ENCODE measurements at places on chromosomes 1 and 21.

DNA sequence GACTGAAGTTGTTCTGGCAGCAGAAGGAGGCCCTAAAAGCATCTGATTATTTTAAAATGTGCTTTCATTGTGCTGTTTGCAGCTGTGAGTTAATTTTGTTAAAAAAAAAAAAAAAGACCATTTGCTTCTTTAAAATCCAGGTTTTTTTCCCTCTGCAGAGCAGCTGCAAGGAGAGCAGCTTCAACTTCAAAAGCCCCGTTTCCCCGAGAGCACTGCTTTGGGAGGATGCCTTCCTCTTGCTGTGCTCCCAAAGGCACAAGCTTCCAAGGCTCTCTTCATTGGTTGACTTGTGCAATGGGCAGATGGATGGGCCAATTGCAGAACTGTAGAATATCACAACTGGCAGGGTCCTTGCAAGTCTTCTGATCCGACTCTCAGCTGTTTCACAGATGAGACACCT lies 459.2 kb upstream of the PKN2 start:
- DNase-seq: no peak

DNA sequence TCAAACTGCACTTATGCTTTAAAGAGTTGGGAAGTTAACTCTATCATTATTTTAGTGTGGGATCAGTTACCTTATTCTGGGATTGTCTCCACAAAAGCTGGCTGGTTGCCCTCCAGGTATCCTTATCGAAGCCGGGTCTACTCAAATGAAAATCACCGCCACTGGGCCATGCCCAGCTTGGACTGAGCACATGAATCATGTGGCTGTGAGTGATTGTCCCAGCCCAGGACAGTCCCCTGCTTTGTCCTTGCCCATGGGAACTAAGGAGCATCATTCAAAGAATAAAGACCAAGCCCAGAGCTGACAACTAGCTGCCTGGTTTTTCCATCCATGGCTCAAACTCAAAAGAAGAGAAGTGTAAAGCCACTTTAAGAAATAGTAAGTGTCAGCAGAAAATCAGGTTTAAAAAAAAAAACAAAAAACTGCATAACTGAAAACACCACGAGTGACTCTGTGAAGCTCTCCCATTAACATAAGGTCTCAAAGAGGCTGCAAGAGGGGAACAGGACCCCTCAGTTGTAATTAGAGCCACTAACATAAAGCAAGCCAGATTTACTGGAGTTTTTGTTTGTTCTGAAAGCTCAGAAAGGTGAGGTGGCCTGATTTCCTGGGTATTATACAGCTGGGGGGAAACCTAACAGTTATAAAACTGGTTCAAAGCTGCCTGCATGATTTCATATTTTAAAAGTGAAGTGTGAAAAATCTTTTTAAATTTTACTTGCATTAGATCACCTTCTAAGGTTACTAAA lies 91.5 kb downstream of the KIF14 start:
- DNase-seq: no peak

DNA sequence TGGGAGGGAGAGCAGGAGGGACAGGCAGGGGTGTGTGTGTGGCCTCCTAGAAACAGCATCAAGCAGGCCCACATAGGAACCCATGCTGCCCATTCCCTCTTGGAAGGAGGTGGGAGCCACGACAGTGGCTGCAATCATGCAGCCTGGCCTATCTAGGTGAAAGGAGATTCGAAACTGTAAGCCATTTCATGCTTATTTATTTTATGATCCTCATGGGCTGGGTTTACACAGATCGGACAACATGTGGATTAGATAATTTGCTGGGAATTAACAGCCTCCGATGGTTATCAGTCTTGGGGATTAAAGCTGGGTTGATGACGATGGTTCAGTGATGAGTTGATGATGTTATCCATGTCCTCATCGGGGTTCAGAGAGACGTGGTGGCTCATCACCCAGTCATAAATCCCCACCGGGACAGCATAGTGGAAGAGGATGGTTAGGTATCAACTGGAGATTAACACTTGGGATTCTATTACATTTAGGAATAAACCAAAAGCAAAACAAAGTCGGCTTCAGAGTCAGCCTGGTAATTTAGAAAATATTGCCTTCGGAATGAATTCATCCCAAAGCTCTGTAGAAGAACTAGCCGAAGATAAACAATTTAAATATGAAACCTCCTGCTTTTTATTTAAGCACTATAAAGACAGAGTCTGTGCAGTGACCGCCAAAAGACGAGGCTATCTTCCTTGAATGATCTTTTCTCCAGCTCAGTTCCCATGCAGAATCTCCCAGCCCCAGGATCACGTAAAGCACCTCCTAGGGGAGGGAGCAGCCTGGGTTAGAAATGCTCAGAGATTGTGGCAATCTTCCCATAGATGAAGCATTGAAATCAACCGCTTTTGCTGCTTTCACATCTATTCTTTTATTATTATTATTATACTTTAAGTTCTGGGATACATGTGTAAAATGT lies 252.8 kb downstream of the FOXD2 start:
- no peak for DNase-seq

DNA sequence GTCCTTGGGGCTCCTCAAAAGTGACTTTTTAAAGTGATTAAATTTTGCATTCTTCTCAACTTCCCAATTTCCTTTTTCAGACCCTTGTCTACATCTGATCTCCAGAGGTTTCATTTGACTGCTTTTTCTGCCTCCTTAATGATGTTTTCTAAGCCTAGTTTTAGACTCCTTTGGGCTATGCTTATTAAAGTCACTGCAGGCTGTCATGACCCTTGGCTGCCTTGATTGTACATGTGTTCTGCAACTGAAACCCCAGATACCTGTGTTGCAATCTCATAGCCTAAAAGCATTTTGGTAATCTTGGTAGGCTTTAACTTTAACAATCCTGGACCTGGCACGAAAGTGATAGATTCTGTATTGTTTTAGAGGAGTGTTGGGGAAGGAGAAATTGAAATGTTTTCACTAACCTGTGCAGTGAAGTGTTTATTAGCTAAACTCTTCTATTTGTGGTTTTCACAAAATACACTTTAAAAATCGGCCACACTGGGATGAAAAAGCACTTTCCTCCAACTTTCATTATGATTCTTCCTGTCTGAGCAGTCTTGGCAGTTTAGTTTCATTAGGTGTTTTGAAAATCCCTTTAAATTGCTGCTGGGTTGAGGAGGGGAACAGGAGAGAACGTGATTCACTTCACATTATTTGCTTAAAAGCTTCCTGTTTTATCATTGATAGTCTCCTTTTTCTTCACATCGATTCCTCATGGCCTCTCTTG lies 4.9 kb downstream of the MACO1 start:
- peak; percentile 43 for DNase-seq

GRCh38 chr1:179950651-179951050 lies 4.0 kb upstream of the CEP350 start:
- DNase-seq: no peak

DNA sequence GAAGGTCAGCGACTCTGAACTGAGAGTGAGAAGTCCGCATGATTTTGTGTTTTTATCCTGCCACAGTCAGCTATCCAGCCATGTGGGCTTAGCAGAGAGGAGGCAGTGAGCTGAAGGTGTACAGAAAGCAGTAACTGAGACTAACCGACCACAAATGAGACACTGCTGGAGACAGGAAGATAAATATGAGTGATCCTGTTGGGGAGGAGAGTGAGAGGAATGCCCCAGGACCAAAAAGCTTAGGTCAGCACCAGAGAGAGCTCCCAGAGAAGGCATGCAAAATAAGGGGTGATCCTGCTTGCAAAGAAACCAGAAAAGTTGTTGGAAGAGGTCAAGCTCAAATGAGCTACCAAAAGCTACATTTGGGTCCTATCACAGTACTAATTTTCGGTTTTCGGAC lies 63.7 kb downstream of the HLCS start:
- DNase-seq: peak; percentile 47

DNA sequence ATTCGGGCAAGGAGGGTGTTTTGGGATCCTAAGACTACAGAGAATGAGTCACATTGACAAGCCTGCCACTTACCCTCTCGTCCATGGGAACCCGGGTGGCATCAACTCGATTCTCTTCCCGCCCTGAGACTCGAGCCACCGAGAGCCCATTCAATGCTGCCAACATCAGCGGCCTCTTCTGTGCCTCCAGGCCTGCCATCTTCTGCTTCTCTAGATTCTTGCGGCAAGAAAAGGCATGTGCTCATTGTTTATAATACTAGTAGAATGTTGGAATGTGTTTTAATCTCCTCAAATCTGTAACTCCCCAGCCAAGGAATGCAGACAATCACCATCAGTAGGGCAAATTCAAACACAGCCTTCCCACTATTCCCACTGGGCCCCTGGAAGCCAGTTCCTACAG lies 96.9 kb downstream of the SMYD2 start:
- peak; percentile 74 for DNase-seq

GRCh38 chr1:42936309-42937078 lies 22.2 kb downstream of the SLC2A1 start:
- DNase-seq: peak; percentile 42

GRCh38 chr21:46163380-46163779 lies 8.0 kb upstream of the FTCD start:
- no peak for DNase-seq

DNA sequence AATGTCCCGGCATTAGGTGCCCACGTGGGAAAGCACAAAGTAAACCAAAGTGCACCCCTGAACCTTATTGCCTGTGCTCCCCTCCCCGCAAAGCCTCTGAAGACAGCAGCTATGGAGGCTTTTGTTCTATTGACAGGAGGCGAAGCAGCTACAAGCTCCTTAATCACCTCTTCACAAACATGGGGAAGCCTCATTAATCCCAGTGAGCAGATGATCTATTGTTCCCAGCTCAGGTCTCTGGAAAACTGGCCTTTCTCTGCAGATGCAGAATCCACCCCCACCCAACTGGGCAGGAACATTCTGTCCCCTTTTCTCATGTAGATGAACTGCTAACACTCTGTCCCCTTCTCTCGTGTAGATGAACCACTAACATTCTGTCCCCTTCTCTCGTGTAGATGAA lies 190.5 kb upstream of the CSF3R start:
- DNase-seq: no peak

DNA sequence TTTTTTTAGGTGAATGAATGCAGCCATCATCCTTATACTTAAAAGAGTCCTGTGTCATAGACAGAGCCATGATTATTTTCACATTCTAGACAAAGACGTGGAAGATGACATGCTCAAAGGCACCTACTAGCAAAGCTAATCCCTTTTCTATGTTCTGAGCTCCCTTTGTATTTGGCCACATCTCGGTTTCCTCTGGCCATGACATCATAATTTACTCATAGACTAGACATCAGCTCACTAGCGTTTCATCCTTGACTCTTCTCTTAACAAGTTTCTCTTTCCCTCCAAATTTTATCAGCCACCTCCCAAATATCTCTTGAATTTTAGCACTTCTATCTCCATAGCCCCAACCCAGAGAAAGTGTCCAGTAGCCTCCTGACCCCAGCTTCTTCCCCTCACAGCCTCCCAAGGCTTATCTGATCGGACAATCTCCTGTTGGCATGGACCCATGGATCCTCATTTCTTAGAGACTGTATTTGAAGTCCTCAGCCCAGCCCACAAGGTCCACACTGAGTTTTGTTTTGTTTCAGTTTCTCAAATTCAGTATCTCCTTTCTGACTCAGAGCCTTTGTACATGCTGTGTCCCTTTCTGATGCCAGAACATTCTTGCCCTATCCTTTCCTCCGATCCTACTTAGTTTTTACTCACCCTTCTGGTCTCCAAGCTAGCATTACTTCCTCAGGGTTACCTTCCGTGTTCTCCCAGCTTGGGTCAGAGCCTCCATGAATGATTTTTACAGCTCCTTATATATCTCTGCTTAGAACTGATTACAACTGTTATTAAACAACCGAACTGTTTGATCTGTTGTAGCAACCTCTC lies 33.0 kb upstream of the EPS8L3 start:
- peak; percentile 77 for DNase-seq

DNA sequence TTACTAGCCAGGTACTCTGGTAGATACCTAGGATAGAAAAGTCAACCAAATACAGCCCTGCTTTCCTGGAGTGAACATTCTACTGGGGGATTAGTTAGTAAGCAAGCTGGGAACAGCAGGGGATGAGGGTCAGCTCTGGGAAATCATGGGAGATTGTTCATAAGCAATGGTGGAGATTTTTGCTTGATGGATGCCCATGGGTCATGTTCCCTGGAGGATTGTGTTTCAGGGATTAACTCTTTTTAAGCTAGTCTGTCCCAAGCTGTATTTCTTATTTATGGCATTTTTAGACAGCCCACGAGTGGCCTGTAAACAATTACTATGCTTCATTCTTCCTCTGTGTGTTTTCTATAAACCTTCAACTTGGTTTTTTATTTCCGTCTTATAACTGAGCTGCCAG lies 18.9 kb downstream of the CACHD1 start:
- no peak for DNase-seq

DNA sequence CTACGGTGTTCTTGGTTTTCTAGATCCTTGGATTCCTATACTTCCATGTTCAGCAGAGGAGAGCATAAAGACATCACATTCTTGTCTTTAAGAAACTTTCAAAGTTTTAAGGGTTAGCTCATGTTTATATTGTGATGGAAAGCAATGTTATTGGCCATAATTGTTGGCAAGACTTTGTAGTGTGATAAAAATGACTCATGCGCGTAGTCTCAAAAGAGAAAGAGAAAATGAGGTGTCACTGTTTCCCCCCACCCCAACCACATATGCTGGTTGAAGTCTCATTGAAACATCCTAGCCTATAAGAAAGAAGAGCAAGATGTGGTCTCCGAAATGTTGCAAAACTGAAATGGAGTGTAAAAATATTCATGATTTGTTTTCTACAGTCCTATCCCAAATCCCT lies 348.8 kb downstream of the PTBP2 start:
- peak; percentile 38 for DNase-seq

DNA sequence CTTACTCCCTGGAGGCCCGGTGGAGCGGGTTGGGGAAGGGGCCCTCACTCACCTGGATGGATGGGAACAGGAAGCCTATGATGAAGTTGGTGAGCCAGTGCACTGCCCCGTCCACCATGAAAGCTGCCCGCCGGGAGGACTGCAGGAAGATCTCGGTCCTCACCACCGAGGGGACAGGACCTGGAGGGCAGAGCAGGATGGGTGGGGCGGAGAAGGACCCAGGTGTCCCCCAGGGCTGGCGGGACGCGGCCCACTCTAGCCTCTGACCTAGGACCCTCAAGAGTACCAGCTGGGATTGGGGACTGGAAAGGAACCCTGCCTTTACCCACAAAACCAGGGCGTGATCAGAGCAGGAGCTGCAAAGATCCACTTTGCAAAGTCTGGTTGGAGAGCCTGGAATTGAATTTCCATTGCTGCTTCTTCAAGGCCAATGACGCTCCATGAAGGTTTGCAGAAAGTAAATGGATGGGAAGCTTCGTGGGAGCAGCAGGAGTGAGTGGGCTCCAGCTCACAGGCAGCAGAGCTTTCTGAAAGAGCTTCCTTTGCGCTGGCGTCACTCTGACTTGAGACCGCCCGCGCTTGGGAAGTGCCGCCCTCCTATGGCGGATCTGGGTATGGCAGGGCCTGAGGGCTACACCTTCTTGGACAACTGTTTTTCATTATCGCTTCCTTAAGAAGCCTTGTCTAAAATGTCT lies 21.4 kb downstream of the SLC2A7 start:
- peak; percentile 91 for DNase-seq

DNA sequence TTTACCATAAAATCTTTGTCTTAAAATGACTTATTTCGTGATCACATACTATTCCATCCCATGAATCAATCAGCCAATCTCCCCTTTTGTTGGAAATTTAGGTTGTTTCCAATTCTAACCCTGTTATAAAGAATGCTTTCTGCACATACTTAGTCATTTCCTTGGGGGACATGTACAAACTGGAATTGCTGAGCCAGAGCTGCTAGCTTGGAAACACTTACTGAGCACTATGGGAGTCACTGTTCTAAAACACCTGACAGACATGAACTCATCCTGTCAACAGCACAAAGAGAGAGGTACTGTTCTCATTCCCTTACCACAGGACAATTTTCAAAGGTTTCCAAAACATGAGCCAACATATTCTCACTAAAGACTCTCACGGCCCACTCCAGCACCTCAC lies 32.1 kb downstream of the AK2 start:
- peak; percentile 34 for DNase-seq

Measured in choroid plexus epithelial cell (primary cell).